ENCODE measurements at places on chromosomes 7 and 10.
A peak's percentile ranks its signal among the peaks of the same experiment; 100 is the strongest.

GRCh38 chr10:48818861-48819520 is 120.6 kb downstream of the LRRC18 start:
- ATAC-seq, result no peak

- ATAC-seq, result peak; percentile 52
These were observed 655 bp downstream of the PTPRE start for GRCh38 chr10:127907411-127908105.

GRCh38 chr7:47367369-47367768 is 214.5 kb downstream of the TNS3 start:
- ATAC-seq, result no peak

DNA sequence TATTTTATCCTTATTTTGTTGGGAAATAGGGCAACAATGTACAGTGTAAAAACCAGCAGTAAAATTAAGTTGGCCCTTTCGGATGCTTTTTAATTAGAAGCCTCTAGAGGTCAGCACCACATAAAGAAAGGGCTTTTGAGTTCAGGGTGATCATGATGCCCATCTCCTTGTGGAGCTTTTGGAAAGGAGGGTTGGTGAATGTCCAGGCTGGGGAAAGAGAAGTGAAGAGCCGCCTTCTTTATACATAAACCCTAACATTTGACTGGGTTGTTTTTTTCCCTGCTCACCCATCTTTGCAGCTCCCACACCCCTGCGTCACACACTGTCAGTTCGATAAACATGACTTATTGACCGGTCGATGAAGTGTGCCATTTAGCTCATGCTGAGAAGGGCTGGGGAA is 29.8 kb downstream of the MTURN start:
- peak; percentile 72 for ATAC-seq

DNA sequence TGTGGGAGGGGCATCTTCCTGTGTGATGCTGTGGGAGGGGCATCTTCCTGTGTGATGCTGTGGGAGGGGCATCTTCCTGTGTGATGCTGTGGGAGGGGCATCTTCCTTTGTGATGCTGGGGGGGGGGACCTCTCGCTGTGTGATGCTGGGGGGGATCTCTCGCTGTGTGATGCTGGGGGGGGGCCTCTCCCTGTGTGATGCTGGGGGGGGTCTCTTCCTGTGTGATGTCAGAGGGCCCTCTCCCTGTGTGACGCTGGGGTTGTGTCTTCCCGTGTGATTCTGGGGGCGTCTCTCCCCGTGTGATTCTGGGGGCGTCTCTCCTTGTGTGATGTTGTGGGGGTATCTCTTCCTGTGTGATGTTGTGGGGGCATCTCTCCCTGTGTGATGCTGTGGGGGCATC is 27.9 kb upstream of the DPYSL4 start:
- ATAC-seq, result no peak

DNA sequence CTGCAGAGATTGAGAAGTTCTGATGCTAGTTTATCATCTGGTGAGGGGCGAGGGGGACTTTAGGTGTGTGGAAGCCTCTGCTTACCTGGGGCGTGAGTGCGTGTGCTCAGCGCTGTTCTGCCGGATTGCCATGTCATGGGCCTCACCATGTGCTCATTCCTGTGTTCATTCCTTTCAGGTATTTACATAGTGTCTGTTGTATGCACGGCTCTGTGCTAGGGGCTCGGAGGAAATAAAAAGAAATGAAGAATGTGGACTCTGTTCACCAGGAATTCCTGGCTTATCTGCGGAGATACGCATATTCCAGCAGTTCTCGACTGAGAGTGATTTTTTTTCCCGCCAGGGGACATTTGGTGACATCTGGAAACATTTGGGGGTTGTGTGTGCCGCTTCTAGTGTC is 152.0 kb downstream of the CAMK1D start:
- ATAC-seq, result no peak

GRCh38 chr10:4850397-4850796 is 24.4 kb downstream of the AKR1E2 start:
- ATAC-seq, result no peak

- no peak for ATAC-seq
These were observed 208.6 kb upstream of the GALNT17 start for GRCh38 chr7:70923181-70923845.

DNA sequence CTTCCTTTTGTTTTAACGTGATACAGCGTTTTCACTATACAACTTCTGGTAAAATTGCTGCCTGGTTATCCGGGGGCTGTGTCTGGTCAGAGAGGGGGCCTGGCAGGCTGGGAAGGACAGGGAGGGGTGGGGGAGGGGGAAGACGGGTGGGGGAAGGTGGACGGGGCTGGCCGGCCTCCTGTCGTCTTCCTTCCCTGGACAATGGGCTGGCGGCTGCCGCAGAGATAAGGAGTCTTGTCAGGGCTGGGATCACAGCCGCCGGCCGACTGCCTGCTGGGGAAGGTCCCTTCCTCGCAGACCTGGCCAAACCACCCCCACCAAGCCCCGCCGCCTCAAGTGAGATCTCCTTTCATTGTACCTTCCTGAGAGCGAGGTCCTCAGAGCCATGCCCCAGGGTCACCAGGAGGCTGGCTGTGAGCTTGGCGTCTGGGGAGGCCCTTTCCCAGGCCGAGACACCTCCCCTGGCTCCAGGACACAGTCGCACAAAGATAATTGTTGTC is 151.2 kb upstream of the TNRC18 start:
- no peak for ATAC-seq

DNA sequence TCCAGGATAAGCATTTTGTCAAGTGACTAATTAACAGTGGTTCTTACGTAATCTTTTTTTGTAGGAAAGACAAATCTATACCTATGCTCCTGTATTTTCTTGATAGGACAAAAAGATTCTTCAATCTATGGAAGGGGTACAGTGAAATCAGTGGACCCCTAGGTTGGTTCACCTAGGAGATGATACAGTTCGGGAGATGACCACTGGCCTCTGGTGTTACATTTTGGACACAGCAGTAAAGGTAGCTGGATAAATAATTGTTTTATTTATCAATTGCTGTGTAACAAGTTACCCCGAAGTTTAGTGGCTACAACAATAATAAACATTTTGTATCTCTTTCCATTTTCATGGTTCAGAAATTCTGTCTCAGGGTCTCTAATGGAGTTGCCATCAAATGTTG is 288.2 kb upstream of the MAGI2 start:
- ATAC-seq, result no peak

DNA sequence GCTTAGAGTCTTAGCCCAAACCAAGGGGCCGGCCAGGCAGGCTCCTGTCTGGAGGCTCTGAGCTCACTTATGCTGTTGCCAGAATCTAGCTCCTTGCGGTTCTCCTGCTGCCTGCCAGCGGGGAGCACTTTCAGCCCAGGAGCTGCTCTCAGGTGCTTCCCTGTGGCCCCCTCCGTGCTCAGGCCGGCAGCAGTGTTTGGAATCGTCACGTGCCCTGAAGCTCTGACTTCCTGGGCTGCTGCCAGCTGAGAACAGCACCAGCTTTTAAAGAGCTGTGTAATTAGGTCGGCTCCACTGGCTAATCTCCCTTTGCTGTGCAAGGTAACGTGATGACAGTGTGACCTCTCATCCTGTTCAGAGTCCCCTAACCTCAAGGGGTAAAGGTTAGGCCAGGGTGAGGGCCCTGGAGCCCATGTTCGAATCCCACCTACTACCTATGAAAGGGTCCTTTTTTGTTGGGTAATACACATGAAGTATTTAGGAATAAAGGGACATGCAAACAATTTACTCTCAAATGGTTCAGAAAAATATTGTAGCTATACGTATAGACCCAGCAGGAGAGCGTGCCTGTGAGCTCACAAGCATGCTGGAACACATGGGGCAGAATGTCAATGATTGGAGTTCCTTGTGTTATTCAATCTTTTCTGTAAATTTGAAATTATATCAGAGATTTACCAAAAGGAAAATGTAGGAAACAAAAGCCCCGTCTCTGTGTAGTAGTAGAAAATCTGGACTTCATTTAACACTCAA is 16.6 kb downstream of the ZNF862 start:
- ATAC-seq, result peak; percentile 80

DNA sequence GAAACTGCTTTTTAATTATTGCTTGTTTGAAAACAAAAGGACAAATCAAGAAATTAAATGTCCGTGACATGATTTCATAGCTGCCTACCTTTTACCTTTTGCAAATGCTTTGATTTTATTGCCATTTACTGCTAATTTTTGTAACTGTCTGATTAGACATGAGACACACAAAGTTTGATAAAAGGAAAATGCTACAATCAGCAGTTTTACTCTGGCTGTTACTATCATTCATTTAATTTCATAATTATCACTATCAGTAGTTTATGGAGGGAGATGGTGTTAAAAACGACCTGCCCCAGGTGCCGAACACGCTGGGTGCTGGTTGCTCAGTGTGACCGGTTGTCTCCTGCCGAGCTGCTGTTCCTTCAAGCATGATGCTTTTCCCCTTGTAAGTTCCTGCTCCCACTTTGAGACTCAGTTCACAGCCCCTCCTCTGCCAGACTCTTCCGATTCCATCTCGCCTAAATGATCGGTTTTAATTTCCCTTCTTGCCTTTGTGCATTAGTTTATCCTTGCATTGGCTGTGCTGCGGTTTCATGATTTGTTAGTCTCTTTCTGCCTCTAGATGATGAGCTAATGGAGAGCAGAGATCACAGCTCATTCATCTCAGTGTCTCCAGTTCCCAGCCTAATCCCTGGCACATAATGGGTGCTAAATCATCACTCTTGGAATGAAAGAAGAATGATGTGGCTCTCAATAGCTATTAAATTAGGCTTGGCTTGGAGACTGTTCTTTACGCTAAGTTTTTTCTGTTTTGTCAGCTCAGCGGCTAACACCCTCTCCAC is 110.6 kb downstream of the PFKFB3 start:
- ATAC-seq, result no peak
